NCI-H774 (cell line): ENCODE measurements at places on chromosomes 11 and 22.
A peak's percentile ranks its signal among the peaks of the same experiment; 100 is the strongest.

DNA sequence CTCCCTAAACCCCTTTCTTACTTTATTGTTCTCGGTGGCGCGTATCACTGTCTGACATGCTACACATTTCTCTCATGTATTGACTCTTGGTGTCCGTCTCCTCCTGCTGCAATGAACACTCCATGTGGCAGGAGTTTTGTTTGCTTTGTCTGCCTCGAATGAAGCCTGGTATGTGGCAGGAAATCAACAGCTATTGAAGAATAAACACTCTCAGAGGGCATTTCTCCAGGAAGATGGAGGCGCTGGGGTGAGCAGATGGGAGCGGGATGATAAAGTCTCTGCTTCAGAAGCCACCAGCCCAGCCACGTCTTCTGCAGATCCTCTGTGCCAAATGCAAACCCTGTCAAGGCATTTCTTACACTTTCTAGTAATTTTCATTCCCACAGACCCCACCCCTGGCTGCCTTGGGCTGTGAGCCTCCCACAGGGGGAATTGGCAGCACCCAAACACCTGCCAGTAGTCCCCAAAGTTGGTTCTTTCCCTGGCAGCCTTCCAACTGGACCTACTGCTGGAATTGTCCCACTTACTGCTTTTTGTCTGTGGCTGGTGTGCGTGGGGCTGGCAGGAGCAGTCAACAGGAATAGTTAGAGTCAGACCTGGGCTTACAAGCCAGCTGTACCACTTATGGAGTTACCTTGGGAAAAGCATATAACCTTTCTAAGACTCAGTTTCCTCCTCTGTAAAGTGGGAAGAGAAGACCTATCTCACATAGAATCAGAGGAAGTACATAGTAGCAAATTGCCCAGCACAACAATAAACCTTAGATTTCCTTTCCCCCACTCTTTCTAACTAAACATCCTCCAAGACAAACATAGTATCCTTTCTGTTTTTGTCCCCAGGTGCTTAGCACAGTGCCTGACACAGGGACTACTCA lies 13.3 kb upstream of the IL10RA start:
- peak; percentile 10 for DNase-seq

GRCh38 chr11:60428517-60428916 lies 855 bp upstream of the MS4A5 start:
- DNase-seq = no peak

DNA sequence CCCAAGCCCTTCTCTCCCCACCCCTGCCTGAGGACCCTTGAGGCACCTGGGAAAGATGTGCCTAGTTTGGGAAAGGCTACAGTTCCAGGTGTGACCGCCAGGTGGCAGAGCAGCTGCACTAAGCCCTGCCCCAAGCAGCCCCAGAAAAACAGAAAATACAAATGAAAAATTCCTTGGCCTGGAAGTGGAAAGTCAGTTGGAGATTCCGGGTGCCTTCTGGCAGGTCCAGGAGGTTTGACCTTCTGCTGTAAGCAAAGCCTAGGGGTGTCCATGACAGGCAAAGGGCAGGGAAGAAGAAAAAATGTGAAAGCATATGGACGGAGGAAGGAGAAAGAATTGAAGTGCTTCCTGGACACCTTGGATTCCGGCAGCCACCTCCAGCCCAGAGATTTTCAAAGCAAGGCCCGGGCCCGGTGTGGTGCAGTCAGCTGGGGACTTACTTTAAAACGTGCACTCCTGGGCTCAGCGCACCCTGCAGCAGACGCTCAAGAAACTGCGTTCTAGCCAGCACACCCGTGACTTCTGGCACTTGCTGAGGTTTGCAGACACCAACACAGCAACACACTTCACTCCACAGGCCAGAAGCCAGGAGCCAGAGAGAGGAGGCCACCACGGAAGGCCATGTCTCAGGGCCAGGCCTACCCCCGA lies 37.3 kb upstream of the SLC22A12 start:
- peak; percentile 15 for DNase-seq

DNA sequence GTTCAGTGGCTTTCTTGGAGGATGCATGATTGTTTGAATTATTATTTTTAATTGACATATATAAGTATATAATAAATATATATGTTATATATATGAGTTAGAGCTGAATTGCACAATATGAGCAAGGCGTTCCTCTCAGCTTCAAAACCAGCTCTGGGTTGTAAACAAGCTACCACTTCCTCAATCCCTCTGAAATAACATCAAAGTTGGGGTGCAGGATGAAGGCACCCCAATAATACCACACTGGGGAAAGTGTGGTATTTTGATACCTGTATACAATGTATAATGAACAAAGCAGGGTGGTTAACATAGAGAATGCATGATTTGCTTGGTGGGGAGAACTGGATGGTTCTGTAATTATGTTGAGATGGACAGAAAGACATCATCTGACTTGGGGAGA lies 1.7 kb upstream of the SORL1 start:
- DNase-seq = no peak
